ENCODE measurements at places on chromosomes 2 and 18. TPM values are rescaled to one million over a fixed set of nuclear protein-coding genes. Genes with fewer than 3 reads are reported as not detected.

IL1F10 gene
- not detected for total RNA-seq

RAB31 gene
- not detected for total RNA-seq

GRCh38 chr2:54274781-54275242, 18.8 kb upstream of the TSPYL6 start:
- no peak overlapping the region for H3K4me3 ChIP-seq
- no peak for DNase-seq
- no peaks in the 10 kb centered on the region for H3K4me1 ChIP-seq
- H3K27ac ChIP-seq, result no peak overlapping the region
- H3K36me3 ChIP-seq, result peaks cover 7% of the 10 kb centered on the region

DNA sequence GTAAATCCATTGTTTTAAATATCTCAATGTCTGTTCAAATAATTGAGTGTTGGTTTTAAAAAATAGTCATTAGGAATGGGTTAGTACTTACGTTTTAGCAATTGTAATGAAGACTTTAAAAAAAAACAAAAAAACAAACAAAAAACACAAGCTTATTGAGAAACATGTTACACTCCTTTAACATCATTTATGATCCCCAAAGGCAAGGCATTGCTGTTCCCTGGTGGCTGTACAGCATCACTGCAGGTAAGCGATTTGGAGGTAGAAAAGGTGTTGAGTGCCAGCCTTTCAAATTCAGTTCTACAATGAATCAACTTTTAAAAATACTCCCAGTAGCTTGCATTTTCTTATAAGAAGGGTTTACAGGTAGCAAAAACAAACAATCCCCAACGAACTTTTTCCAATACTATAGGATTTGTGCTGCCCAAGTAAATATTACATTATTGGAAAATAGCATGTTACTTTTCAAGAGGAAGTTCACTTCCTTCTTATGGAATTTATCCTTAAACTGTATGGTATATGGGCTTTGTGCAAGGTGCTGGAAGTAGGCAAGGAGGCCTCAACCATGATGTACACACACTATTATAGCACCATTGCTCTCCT, 27.5 kb downstream of the CNRIP1 start:
- no peak overlapping the region for H3K27ac ChIP-seq
- DNase-seq, result no peak
- H3K4me3 ChIP-seq, result no peak overlapping the region
- H3K27me3 ChIP-seq, result peaks cover 16% of the 10 kb centered on the region

GRCh38 chr2:216596236-216596979, 36.8 kb upstream of the IGFBP2 start:
- H3K27ac ChIP-seq, result no peak overlapping the region
- H3K4me1 ChIP-seq, result no peaks in the 10 kb centered on the region
- no peak overlapping the region for H3K4me3 ChIP-seq
- H3K36me3 ChIP-seq, result no peaks in the 10 kb centered on the region

DNA sequence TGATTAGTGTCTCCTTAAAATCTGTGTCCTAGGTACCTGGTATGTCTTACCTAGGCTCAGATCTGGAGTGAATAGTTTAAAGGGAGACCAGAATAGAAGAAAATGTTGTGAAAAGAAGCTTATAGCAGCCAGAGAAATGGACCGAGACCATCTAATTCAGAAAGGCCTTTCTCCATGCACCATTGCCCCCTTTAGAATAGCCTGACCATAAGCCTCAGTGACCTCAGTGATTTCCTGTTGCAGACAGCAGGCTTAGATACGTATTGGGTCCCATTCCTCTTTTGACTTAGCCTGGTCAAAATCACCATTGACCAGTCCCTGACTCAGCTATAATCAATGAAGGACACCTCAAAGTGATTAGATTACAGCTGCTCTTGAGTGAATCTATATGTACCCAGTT, 690.7 kb upstream of the KLHL29 start:
- no peak overlapping the region for H3K4me3 ChIP-seq
- no peak overlapping the region for H3K27ac ChIP-seq
- H3K4me1 ChIP-seq, result no peaks in the 10 kb centered on the region
- H3K27me3 ChIP-seq, result no peaks in the 10 kb centered on the region
- no peak for DNase-seq
